Pulmonary artery endothelial cell (primary cell): ENCODE measurements at places on chromosomes 11 and 22. TPM values are rescaled to one million over a fixed set of nuclear protein-coding genes. Genes with fewer than 3 reads are reported as not detected.

TTLL8 gene
- total RNA-seq: not detected in 2 replicates

DNA sequence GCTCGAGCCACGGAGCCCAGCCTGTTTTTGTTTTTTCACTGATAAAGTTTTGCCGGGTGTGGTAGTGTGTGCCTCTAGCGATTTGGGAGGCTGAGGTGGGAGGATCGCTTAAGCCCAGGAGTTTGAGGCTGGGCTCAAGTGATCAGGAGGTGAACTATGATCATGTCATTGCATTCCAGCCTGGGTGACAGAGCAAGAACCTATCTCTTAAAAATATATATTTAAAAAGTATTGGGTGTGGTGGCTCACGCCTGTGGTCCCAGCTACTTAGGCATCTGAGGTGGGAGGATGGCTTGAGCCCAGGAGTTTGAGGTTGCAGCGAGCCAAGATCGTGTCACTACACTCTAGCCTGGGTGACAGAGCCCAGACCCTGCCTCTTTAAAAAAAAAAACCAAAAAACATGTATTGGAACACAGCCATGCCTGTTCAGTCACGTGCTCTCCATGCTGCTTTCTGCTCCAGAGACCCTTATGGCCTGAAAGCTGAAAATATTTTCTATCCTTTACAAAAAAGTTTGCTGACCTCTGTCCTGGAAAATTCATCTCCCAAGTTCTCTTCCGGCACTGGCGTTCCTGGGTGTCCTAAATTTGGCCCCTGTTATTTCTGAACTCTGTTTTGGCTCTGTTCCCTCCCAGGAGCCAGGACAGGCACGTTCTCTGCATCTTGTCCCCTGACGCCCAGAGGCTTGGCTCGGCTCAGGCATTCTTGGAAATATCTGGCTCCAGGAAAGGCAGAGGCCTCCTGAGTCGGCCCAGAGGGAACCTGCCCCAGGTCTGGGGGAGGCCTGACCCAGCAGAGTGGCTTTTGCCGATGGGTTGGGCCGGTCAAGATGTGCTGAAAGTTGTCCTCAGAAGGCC, 61.3 kb upstream of the PPP6R3 start:
- DNase-seq: no peak

DNA sequence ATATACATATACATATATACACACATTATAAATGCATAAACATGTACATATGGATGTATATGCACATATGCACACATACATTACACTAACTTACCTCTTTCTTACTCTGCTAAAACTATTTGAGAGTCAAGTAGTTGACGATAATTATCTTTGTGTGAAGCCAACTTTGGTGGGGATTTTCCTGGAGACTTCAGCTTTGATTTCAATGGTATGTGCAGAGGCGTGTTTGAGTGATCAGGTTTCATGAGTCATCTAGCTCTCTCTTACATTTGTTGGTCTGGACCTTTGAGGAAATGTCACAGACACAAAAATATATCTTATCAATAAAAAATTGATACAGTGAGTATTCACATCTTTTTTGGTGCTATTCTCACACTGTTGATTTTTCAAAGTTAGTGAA, 769.1 kb upstream of the LUZP2 start:
- DNase-seq: no peak

IL17REL gene
- total RNA-seq: 0.04 and 0.20 TPM in 2 replicates

BRSK2 gene
- 0.20 TPM in 1 of 2 replicates, not detected in the other for total RNA-seq

DNA sequence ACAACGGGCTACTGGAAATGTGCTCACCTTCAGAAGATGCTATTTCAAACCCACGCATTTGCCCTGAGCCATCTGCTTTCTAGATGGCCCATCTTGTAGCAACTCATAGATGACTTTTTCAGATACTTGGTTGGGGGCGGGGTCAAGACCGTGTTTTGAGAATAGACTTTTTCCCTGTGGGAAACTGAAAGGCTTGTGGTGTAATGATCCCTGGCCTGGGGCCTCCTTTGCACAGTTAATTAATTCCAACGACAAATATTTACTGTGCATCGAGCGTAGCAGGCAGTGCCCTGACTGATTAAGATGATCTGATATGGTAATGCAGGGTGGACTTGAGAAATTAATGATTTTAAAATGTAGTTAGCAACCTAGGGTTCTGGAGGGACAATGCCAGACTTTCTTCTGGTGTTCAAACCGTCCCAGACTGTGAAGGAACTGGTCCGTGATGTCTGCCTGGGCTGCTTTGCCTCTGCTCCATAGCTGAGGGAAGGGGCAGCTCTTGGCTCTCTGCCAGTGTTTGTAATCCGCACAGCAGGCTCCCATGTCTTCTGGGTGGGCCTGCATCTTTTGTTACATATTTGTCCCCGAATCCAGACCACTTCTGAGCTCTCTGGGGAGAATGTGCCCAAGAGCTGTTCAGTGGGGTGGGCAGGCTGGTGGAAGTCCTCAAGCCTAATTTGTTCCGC, 84.8 kb downstream of the ADAMTS15 start:
- DNase-seq: no peak

DNA sequence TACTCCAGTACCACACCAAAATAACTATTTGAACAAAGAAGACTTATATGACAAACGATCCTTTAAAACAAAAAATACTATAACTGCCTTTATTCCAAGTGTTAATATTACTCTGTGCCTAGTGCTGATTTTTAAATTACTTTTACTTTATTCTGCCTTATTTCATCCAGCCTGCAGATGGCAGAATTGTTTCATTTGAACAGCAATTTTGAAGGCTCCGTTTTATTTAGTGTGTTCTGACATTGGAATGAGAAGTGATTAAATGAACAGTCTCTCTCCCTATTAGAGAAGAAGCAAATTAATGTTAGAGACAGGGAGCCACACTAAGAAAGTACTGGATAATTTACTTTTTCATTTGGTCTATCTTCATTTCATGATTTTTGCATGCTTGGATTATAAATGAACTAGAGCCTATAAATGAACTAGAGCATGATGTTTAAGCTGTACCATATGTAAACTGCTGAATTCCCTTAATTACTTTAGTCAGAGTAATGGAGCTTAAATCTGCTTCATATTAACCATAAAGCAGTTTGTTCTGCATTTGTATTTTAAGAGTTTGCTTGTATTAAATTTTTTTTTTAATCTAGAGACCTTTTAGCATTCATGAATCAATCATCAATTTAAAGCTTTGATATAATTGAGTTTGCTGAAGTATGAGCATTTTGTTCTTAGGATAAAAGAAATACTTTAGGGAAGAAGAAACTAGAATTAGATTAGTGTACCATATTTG, 9.8 kb downstream of the PDHX start:
- no peak for DNase-seq

ALKBH8 gene
- total RNA-seq: 10.8 and 11.6 TPM in 2 replicates

DNA sequence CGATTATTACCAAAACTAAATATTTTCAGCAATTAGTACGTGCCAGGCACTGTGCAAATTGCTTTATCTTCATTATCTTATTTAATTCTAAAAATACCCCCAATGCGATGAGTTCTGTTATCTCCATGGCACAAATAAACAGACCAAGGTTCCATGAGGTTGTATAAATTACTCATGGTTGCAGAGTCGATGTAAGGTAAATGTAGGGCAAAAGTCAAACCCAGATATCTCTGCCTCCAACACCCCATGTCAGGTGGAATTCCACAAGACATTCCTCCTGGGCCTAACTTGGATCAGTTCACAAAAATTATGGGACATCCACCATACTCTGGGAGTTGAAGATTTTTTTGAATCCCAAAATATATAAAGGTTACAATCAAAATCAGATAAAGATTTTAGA, 43.7 kb downstream of the ISX start:
- no peak for DNase-seq

F2 gene
- 0.14 TPM in 1 of 2 replicates, not detected in the other for total RNA-seq

DNA sequence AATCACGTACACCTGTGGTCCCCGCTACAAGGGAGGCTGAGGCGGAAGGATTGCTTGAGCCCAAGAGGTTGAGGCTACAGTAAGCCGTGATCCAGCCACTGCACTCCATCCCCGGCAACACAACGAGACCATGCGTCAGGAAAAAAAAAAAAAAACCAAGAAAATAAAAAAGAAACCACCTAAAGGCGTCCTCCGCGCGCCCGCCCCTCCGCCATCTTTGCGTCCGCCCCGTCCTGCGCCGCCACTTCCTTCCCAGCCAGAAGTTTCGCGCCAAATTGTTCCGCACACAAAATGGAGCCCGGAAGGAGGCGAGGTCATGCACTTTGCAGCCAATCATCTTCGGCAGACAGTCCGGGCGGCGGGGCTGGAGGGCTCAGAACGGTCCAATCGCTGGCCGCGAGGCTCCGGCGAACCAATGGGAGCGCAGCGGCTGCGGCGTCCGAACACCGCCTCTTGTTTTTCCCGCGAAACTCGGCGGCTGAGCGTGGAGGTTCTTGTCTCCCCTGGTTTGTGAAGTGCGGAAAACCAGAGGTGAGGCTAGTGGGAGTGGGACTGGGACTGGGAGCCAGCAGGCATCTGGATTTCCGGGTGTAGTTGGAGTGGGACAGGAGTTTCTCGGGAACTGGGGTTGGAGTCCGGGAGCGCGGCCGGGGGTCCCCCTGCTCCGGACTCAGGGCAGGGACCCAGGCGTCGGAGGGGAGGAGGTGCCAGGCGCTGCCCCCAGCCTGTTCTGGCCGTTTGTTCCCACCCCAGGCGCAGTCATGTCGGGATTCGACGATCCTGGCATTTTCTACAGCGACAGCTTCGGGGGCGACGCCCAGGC, at the start of gene MCM5:
MCM5 (plus strand) TSS at position 463 of the 823 bp plus-strand sequence; CDS start at position 762, 299 bp downstream.
- peak; percentile 92 for DNase-seq

- no peak for DNase-seq
Measured at GRCh38 chr11:116928845-116929244, 91.4 kb upstream of the APOA1 start.

GRCh38 chr11:77155082-77155475, 27.0 kb downstream of the MYO7A start:
- no peak for DNase-seq

DNA sequence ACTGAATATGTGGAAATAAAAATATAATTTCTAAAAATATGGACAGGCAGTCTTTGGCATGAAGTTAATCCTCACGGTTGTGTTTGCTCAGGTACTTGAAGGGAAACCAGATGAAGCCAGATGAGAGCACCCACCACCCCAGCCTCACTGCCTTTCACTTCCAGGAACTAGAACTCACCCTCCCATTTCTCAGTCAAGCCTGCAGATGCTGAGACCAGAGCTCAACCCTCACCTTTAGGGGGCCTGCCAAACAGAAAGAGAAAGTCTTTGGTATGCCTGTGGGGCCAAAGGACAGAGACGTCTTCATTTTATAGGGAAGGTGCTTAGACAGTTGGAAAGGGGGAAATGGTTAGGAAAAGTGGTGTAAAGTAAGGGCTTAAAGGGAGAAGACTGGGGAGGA, 252.8 kb upstream of the PLET1 start:
- DNase-seq: no peak

WNT7B gene
- total RNA-seq: not detected in 2 replicates

DNA sequence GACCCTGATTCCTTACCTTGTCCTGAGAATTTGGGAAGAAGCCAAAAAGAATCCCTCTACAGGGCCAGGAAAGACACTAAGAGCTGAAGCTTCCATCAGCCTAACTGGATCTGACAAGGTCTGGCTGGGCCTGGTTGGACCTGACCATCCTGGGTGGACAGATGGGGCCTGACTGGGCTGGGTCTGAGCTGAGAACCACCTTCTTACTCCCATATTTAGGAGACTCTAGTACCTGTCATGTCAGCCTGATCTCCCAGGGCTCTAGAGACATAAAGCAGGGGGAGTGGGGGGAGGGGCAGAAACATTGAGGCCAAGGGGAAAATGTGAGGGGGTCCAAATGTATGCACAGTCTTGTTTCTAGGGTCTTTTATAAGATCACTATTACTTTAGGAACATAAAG, 129.9 kb downstream of the BUD13 start:
- DNase-seq: no peak

HOATZ gene
- total RNA-seq: not detected in 2 replicates

DNA sequence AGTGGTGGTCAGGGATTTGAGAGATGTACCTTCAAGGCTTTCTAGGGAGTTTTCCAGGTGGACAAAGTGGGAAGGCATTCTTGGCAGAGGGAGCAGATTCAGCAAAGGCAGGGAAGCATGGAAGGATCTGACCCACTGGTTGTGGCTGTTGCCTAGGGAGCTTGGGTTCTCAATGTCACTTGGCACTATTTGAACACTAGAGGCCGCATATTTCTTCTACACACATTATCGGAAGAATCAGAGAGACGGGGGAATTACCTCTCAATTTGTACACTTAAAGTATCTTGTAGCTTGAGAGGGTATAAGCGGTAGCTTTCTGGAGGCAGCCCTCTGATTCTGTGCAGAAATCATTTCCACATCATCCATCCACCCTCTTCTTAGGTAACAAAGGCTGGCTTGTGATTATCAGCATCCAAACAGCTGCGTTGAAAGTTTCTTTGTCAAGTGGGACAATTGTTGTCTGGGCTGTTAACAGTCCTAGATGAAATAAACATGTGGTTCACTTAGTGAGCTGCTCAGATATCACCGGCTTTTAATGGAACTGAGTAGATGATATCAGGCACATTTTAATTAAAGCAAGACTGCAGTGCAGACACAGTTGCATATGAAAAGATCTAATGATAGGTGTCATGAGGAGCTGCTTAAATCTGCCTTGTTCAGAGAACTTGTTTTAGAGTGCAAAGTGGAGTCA, 2.6 kb downstream of the NELL1 start:
- no peak for DNase-seq

DNA sequence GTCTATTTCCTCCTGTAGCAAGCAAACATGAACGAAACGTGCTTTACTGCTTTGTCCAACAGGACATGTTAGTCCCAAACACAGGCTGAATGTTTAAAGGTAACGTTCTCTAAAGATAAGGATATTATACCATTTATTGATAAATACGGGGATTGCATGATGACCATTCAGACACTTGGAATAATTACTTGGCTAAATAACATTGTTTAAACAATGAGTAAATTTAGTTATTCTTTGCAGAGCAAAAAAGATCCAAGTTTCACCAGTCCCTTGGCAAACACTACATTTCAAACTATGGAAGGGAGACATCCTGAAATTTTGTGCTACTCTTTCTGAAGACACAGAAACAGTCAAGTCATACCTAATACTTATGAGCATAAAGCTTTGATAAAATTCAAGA, 88.0 kb downstream of the ZNF280B start:
- DNase-seq: no peak

VWA5A gene
- 11.5 and 14.7 TPM in 2 replicates for total RNA-seq

FGF3 gene
- not detected in 2 replicates for total RNA-seq

- no peak for DNase-seq
Measured at GRCh38 chr22:29314537-29315285, 786 bp downstream of the RASL10A start.

GRCh38 chr11:84663731-84664130, 963.4 kb downstream of the DLG2 start:
- DNase-seq: no peak

FADS3 gene
- 180 and 194 TPM in 2 replicates for total RNA-seq

DNA sequence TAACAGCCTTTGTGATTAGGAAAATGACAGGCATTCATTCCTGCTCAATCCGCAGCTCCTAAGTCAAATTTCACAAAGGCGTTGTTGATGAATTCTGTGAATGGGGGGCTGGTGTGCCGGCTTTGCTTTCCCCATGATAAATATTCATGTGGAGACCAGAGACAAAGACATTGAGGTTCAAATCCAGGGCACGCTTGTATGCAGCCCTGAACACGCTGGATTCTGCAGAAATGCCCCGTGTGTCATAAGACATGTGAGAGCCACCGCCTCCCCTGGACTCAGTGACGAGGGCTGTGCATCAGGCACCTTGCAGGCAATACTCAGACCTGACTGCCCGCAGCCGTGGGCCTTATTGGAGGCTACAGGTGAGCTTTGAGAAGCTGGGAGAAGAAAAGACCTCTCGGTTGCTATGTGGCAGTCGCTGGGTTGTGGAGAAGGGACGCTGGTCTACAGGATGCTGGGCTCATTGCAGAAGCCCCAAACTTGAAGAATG, 906.2 kb downstream of the BRD1 start:
- DNase-seq: no peak

GGTLC2 gene
- total RNA-seq: not detected in 2 replicates

PRR33 gene
- not detected in 2 replicates for total RNA-seq
